ENCODE measurements at places on chromosomes 4 and X.

DNA sequence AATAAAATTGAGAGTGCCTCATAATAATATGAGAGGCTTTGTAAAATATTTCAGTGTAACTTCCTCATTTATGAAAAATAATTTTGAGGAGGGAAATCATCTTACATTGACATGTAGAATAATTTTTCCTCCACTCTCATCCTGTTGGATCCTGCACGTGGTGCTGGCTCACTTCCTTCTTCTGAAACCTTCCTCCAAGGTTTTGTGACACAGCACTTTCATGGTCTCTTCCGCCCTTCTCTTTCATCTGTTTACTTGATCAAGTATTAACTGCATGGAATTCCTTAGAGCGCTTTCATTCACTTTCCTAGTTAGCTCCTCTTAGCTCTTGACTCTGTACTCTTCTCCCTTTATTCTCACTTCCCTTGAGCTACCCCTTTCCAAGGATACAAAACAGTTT, 246.5 kb downstream of the RAPGEF2 start:
- DNase-seq = no peak

DNA sequence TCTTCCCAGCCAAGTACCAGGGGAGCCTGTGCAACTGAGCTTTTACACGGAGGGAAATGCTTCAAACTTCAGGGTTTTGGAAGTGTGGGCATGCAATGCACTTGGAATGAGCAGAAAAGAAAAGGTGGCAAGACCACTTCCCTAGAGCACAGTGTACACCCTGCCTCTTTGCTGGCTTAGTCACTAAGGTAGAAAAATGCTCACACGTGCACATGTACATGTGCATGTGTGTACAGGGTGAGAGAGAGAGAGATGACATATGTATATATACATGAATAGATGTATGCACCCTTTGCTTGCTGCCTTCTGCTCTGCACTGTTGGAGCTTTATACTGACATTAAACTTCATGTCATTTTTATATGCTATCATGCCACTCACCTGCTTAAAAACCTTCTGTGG, 7.9 kb upstream of the KLF3 start:
- no peak for DNase-seq

DNA sequence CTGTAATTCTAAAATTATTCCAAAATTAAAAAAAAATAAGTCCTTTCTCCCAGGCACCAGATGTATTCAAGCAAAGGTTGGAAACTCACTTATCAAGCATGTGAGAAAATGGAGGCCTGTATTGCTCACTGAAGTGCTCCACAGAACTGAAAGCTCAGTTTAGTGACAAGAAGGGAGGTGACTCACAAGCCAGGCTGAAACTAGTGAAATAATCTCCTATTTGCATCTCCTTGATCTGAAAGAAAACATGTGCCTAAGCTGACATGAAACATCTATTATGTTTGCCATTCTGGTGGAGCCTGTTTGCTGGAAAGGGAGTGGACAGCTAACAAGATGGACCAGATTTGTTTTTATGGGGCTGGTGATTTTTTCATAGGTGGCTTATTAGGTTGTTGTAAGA, 54.0 kb upstream of the AMELX start:
- DNase-seq = no peak

DNA sequence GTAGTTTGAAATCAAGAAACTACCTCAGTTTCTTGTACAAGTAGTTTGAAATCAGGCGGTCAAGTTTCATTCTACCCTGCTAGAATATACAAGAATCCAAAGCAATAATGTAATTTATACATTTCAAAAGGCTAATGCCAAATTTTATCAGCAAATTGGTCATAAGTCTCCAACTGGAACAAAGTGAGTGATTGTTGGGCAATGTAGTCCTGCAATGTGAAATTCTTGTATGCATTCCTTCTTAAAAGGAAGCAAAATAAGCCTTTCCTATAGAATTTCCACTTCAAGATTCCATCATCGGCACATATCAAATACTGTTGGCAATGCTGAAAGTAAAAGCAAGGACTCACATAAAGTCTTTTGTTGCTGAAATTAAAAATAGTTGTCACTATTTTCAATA, 334.9 kb downstream of the IL1RAPL1 start:
- no peak for DNase-seq

GRCh38 chr4:146054676-146055075, 116.1 kb upstream of the ZNF827 start:
- no peak for DNase-seq

DNA sequence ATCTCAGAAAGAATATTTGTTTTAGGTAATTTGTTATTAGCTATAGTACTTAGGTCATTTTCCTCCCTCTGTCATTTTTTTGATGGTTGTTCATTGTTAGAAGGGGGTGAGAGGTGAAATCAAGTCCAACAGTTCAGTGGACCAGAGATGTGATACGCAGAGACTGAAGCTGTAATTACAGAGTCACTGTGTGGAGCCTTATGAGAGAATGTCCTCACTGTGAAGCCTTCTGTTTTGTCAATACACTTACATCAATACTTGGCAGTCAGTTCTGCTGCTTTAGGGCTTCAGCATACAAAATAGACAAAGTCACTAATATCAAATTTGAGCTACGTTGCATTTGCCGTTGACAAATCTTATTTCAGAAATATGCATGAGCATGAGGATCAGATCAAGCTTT, 692.5 kb downstream of the C4orf33 start:
- no peak for DNase-seq

DNA sequence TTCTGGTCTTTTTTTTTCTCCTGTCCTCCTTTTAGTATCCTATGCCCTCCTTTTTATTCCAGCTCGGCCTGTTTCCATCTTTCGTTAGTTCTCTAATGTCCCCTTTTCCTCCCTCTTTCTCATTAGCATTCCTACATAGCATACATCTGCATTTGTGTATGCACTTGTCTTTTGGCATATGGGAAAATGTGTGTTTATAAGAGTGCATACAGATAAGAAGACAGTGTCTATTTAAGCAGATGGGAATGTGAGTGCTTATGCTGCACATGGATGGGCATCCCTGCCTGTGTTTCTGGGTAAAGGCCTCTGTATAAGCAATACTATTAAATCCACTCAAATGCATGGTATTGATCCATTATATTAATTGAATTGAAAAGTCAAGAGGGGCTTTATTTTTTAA, 7.5 kb upstream of the GABRA2 start:
- DNase-seq = no peak

Data from activated CD4-positive, alpha-beta T cell treated with anti-CD3 and anti-CD28 coated beads, Interleukin-10, Interleukin-2, amounts not matched to agents 100 ng/mL and 50 ng/mL, durations not matched to agents 16 hours and 8 hours (primary cell).